NCI-H82 (cell line): ENCODE measurements at places on chromosomes 16 and 17.

GRCh38 chr16:89764711-89765201 is 43.4 kb downstream of the ZNF276 start:
- no peak for DNase-seq

- peak; percentile 93 for DNase-seq
Measured at GRCh38 chr17:7589204-7589868, 558 bp downstream of the SOX15 start.

- DNase-seq = no peak
Measured at GRCh38 chr17:76643553-76644148, at the start of gene ST6GALNAC1. TSS of gene ST6GALNAC1 (minus strand) at chr17:76643757. CDS start at chr17:76643638, 119 bp downstream.

- no peak for DNase-seq
Measured at GRCh38 chr17:17959520-17960361, 12.5 kb downstream of the TOM1L2 start.

DNA sequence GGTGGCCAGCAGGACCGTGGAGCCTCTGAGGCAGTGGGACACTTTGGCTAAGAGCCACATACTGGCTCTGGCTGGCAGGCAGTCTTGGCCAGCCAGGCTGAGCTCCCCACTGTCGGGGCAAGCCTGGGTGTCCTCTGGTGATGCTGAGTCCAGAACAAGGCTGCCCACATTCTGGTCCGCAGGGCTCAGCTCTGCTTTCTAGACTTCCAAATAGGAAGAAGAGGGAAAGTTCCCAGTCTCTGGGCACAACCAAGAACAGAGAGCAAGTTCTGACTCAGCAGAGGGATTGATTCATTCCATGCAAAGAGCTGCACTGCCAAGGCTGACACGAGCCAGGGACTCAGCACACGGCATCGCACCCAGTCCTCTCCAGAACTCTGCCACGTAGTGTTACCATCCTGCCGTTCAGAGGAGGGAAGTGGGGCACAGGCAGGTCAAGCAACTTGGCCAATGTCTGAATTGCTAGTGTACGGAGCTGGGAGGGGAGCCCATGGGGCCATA is 58.9 kb downstream of the NOS2 start:
- DNase-seq = no peak

DNA sequence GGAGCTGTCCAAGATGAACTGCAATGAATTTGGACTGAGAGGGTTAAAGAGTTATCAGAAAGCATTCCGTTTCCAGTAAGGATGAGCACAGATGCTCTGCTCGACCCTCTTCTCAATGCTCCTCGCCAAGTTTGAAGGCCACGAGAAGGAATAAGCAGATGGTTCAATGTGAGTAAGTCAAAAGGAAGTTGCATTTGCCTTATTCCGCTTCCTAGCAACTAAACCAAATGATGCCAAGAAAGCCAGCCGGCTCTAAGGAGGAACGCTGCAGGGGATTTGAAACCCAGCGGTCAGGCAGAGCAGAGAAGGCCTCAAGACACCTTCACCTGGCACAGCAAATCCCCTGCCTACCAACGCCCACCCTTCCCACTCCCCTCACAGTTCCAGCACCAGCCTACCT is 52.1 kb upstream of the CNEP1R1 start:
- DNase-seq = no peak

- DNase-seq = no peak
Measured at GRCh38 chr17:6160911-6161855, 91.0 kb downstream of the WSCD1 start.

- peak; percentile 90 for DNase-seq
Measured at GRCh38 chr17:34006126-34006525, 249.0 kb upstream of the CCL2 start.

- DNase-seq = no peak
Measured at GRCh38 chr16:1460602-1461138, 14.2 kb downstream of the CLCN7 start.

DNA sequence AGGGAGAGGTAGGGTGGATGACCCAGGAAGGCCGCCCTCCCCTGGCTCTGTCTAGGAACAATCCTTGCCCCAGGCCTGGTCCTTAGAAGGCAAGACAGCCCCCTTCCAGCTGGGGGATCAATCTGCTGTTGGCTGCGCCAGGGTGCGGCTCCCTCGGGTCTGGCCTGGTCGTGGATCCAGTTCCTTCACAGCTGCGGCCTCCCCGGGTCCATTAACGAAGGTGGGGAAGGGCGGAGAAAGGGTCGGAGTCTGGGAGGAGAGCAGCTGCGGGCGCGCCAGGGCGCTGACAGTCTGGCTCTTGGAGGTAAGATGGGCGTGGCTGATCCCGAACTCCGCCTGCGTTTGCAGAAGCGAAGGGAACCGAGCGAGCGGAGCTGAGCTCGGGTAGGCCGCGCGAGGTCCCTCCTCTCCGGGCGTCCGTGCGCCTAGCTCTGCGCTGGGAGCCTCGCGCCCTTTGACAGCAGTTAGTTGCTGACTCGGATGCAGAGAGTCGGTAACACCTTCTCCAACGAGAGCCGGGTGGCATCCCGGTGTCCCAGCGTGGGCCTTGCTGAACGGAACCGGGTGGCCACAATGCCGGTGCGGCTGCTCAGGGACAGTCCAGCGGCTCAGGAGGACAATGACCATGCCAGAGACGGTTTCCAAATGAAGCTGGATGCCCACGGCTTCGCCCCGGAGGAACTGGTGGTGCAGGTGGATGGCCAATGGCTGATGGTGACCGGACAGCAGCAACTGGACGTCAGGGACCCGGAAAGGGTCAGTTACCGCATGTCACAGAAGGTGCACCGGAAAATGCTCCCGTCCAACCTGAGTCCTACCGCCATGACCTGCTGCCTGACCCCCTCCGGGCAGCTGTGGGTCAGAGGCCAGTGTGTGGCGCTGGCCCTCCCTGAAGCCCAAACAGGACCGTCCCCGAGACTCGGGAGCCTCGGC is at the start of gene HSPB9:
Gene HSPB9, plus strand, starts transcription at position 434 of the 933 bp plus-strand sequence. Its CDS starts 47 bp downstream, at position 481.
- DNase-seq = peak; percentile 94

GRCh38 chr16:57265850-57266530 is 18.5 kb downstream of the PLLP start:
- DNase-seq = no peak

DNA sequence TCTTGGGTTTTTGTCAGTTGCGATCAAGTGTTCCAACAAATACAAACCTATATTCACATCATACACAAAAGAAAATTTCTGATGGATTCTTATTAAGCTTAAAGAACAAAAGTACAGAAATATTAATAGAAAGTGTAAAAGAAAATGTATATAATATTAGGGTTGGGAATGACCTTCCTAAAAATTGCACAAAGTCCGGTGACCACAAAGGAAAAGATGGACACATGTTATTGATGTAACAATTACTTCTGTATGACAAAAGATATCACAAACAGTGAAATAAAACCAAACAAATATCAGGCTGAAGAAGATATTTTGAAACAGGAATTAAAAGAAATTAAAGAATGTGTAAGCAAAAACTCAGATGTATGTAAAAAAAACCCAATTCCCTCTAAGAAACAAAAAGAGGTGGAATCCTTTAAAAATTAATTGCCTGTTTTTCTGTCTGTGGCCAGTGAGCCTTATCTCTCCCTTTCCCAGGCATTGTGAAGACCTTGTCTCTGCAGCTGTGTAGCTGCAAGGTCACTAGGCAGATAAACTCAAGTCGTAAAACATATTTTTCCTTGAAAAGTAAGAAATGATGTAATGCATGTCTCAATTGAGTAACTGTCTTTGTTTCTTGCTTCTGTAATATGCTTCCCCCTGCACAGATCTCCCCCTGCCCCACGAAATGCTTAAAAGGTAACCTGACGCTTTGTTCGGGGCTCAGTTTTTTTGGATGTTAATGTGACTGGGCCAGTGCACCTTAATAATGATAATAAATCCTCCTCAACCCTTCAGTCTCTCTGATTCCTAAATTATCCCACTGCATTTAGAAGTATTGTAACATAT is 2.8 kb downstream of the ST6GALNAC1 start:
- DNase-seq = no peak

GRCh38 chr17:76631821-76632565 is 11.6 kb downstream of the ST6GALNAC1 start:
- peak; percentile 39 for DNase-seq

DNA sequence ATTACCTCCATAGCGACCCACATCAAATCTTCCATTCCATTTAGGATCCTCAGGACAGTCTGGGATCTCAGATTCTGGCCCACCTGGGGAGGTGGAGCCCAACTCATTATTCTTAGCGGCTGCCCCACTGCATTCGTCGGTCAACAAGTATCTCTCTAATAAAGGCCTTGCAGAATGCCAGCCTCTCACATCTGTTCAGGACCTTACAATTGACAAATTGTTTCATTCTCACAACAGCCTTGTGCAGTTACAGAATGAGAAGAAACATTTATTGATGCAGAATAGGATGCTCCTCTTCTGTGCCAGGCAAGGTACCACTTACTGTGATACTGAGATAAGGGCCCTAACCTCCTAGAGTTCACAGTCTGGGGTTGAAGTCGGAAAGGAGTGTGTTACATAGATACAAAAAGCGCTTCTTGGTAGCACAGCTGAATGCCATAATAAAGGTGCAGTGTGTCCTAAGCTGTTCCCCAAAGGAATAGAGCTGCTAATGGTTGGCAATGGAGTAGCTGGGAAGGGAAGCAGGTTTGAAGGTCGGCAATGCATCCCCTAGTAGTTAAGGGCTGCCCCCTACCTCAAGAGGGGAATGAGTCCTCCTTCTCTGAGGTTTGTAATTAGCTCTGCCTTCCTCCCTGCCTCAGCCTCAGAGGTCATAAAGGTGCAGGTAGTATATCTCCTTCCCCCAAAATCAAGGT is 2.3 kb upstream of the MPP2 start:
- no peak for DNase-seq

DNA sequence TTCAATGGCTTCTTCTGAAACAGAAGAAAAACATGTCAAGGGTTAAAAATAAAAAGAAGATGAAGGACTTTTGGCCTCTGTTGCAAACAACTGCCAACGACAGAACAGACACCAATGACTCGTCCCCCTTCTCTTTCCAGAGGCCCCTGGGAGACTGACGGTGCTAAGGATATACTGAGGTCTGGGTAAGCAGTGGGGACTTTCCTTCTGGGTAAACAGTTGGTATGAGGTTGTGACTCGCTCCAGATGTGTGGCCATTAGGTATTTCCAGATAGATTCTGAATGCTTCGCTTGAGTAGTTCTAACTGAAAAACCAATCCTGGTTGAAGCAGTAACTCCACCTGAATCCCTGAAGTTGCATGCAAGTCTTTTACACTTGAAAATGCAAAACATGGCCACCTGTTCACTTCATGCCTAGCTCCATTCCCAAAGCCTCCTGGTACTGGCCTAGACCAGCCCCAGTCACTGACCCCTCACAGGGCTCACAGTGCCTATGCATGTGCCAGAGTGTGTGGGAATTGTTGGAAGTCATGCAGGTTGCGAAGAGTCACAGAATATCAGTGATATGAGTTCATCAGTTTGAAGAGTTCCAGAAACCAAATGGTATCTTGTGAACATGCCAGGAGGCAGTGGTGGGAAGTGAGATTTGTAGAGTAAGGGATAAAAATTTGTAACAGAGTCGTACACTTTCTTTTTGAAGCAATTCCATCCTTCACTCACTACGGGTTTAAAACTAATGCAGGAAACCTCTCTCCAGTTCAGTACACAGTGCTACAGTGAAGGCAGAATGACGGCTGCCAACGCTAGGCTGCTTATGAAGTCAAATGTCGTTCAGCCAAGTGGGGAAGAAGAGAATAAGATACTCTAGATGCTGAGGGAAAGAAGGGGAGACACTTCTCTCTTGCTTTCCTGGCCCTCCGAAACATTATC is 217.8 kb downstream of the ZFHX3 start:
- no peak for DNase-seq

DNA sequence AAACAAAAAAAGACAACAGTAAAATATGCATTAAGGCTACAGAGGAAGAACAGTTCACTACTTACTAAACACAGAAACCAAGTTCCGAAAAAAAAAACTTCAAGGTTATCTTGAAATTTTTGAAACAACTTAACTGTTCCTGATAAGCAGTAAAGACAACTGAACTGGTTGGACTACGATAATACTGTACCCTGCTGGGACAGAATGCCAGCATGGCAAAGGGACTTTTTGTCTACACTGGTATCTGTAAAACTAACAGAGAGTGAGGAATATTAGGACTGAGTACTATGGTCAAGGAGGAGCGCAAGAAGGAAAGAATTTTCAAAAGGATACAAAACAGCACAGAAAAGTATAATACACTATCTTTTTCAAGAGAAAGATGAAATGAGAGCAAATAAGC is 19.8 kb downstream of the SETD6 start:
- DNase-seq = no peak
